MG63 (cell line): ENCODE measurements at places on chromosomes 12 and 14. TPM values are rescaled to one million over a fixed set of nuclear protein-coding genes. Genes with fewer than 3 reads are reported as not detected.
A peak's percentile ranks its signal among the peaks of the same experiment; 100 is the strongest.

DNA sequence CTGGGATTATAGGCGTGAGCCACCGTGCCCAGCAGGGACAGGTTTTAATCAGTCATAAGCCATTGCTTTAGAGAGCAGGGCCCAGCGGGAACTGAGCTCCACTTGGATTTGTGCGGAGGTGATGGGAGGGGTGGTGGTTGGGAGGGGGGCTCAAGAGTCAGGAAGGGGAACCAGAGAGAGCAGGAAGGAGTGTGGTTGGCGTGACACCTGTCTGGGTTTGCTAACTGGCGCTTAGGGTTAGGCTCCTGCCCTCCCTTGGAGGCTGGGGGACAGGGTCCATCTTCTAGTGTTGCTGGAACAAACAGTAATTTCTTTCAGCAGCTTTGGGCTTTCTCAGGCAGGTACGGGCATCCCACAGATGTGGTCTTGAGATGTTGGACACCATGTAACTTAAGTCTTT, 7.5 kb upstream of the ALDH2 start:
- DNase-seq: no peak

GRCh38 chr14:104805326-104805678, 4.4 kb downstream of the ZBTB42 start:
- DNase-seq: peak; percentile 87

IKZF4 gene
- total RNA-seq: 0.30 and 0.54 TPM in 2 replicates

AMDHD1 gene
- 0.10 TPM in 1 of 2 replicates, not detected in the other for total RNA-seq

DNA sequence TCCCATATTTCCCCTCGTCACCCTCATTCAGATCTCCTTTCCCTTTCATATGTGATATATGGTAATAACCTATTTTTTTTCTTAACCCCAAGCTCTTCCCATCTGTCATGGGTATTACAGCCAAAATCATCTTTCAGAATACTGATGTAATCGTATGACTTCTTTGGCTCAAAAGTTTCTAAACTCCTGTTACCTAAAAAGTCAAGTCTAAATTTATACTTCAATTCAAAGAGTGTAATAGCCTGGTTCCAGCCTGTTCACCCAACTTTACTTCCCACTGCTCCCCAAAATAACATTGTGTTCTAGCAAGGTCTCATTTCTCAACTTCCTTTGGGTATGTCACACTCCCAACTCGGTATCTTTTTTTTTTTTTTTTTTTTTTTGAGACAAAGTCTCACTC, 48.5 kb downstream of the TBK1 start:
- no peak for DNase-seq

DNA sequence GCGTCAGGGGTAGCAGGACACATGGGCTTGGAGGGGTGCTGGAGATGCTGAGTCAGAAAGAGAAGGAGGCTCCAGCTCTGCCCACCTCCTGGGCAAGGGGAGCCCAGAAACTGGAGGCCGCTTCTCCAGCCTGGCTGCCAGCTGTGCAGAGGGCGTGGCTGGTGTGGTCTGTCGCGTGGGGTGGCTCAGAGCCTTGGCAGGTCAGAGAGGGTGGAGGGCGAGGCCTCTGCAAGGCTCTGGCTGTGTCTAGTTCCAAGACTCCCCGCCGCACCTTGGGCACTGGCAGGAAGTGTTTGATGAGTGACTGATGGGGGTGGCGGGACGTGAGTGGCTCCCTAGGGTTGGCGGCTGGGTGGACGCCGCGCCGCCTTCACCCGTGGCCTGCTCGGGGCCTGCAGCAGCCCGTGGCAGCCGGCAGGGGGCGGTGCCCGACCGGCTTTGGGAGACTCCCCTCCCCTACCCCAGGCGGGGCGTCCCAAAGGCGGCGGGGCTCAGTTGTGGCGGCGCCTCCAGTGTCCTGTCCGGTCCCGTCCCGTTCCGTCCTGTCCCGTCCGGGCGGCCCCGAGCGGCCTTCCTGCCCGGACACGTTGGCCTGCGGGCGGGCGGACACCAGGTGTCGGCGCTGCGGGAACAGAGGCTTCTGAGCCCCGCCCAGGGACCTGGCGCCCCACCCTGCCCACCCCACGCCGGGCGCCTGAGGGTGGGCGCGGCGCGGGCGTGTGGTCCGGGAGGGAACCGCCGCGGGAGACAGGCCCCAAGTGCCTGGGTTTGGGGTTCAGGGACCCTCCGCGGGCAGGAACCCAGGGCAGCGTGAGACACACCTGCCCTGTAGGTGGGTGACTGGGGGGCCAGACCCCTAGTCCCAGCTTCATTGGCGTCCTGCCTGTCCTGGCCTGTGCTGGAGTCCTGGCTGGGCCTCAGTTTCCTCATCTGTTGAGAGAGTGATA, 39.7 kb downstream of the KRT80 start:
- peak; percentile 97 for DNase-seq

DNA sequence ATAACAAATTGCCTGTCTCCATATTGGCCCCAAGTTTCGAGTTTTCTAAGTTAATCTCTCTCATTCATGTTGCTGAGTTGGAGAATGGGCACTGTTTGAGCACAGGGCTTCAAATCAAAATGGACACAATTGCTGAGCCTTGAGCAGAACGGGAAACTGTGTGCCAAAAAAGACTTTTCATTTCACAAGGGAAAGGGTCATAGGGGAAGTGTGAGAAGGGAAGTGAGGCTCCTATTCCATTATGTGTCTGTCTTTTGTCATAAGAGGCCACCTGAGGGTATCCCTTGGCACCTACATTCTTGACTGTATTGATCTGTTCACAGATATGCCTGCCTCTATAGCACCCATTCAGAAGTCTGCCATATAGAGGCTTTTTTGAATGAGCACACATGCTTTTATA, 59.1 kb downstream of the TTLL5 start:
- DNase-seq: no peak

PARP11 gene
- 2.3 and 3.5 TPM in 2 replicates for total RNA-seq

BEGAIN gene
- total RNA-seq: 2.3 and 8.2 TPM in 2 replicates

- no peak for DNase-seq
Measured at GRCh38 chr12:3972576-3972975, 99.4 kb upstream of the PARP11 start.

CFAP251 gene
- 0.74 and 1.7 TPM in 2 replicates for total RNA-seq

DNA sequence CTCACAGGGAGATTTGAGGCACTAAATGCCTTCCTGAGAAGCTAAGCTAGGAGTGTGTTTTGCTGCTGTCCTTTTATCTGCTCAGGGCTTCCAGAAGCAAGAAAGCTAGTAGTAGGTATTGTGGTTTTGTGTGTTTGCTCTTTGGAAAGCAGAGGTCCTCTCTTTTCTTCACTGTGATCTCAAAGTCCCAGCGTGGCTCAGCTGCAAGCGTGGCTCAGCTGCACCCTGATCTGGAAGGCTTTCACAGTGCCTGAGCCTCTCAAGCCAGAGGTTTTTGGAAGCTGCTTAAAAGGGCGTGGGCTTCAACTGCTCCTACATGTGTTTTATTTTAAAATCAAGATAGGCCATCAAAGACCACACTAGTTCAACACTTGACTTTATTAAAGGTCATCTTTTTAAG, 337.4 kb upstream of the RGS6 start:
- DNase-seq: no peak

GRCh38 chr12:107462428-107463332, 222.9 kb upstream of the PWP1 start:
- DNase-seq: no peak

GRCh38 chr12:3405821-3406220, 85.2 kb upstream of the PRMT8 start:
- DNase-seq: no peak
